Trophoblast cell (in vitro differentiated cells and primary cell): ENCODE measurements at places on chromosomes 13 and 19.

- no peak for DNase-seq
These were observed at the start of gene TEX29 for GRCh38 chr13:111319998-111320911. Gene TEX29 (plus strand): TSS chr13:111320642. CDS start chr13:111320891, 249 bp downstream.

DNA sequence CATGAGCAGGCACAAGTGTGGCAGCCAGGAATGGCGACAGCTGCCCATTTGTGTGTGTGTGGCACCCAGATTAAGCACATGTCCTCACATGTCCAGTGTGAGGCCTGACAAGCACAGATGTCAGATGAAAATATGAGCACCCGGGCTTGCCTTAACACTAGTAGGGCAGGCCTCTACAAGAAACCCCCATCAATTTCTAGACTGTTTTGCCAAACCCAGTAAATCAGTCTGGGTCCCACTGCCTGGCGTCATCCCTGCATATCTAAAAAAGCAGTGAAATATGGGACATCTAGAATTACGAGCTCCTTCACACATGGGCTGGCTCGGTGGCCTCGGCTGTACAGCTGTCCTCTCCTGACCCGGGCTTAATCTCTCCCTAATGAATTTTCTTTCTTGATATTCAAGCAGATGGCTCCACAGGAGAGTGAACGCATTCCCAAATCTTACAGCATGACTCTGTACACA is 432.7 kb downstream of the FOXO1 start:
- no peak for DNase-seq

- no peak for DNase-seq
These were observed 34.9 kb upstream of the MCF2L start for GRCh38 chr13:112934078-112934477.

GRCh38 chr13:38979891-38980749 is 10.5 kb downstream of the STOML3 start:
- peak; percentile 8 for DNase-seq

DNA sequence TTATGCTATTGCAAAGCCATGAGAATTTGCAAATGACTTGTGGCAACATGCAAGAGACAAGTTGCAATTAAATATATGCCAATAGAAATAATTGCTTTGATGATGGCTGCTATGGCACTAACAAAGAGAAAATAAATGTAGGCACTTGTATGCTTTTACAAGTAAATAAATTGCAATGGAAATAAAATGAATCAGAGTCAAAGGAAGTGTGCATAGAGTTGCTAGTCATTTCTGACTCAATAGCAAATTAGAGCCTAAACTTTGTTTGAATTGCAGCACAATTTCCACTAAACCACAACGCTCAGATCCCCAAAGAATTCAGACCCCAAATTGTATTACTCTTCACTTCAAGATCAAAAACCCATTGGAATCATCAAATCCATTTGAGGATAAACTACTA is 792.1 kb upstream of the ARGLU1 start:
- DNase-seq, result no peak

DNA sequence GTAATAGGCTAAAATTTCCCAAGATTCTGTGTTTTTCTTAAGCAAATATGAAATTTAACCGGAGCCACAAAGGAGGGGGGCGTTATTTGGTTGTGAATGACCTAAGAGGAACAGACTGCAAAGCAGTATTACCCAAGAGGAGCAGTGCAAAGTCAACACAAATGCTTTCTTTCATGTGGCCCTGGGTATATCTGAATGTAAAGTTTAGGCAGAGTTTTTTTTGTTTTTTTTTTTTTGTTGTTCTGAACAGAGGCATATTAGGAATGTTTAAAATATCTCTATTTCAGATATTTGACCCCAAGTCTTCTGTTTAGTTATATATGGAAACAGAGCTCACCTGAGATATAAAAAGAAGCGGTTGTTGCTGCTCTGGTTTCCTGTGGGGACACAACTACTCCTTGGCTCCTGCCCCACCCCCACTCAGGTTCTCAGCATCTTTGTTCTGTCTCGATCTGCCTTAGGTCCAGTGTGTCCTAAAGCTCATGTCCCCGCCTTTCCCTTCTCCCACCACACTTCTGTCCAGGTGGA is 220.7 kb downstream of the RFC3 start:
- DNase-seq, result no peak
